ENCODE measurements at places on chromosomes 12 and 14. TPM values are rescaled to one million over a fixed set of nuclear protein-coding genes. Genes with fewer than 3 reads are reported as not detected.

The C1S gene
- polyA plus RNA-seq: 14.5 TPM

The COL2A1 gene
- not detected for polyA plus RNA-seq

The CLEC1B gene
- not detected for polyA plus RNA-seq

The PRB2 gene
- polyA plus RNA-seq: not detected

The ANO2 gene
- not detected for polyA plus RNA-seq

The SIX6 gene
- polyA plus RNA-seq: not detected

The ACTN1 gene
- polyA plus RNA-seq: 266 TPM

The RERGL gene
- 0.19 TPM for polyA plus RNA-seq

The RACGAP1 gene
- 21.5 TPM for polyA plus RNA-seq

The RPL10L gene
- not detected for polyA plus RNA-seq

The ZFP36L1 gene
- polyA plus RNA-seq: 16.5 TPM

The CINP gene
- polyA plus RNA-seq: 59.3 TPM
